Epithelial cell of esophagus (primary cell): ENCODE measurements at places on chromosomes 6 and 20.

- DNase-seq: peak; percentile 52
Measured at GRCh38 chr6:44224029-44224964, 902 bp downstream of the SLC29A1 start.

DNA sequence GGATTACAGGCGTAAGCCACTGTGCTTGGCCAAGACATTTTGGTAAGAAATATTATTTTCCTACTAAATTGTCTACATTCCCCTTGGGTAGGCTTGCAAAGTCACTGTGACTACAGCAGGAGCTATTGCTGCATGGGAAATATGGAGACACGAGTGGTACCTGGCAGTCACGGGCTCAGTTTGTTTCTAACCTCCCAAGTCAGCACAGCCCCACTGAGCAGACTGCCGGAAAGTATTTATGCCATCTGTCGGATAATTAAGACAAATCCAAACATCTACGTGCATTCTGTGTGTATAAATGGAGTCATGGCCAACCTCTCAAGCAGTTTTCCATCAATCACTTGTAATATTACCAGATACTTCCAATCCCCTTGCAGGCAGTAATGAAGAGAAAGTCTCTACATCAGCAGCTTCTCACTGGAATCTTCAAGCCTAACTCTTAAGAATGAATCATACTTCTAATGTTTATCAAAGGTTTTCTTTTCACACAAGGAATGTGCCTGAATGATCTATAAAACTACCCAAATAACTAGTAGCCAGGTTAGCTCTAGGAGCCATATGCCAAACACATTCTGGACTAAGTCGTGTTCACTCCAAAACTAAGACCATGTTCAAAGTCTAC is 20.1 kb downstream of the PSMB1 start:
- DNase-seq: no peak

- DNase-seq: peak; percentile 81
Measured at GRCh38 chr20:57212534-57213276, 53.7 kb downstream of the BMP7 start.

GRCh38 chr6:3784423-3784822 is 32.9 kb upstream of the PXDC1 start:
- DNase-seq: no peak

DNA sequence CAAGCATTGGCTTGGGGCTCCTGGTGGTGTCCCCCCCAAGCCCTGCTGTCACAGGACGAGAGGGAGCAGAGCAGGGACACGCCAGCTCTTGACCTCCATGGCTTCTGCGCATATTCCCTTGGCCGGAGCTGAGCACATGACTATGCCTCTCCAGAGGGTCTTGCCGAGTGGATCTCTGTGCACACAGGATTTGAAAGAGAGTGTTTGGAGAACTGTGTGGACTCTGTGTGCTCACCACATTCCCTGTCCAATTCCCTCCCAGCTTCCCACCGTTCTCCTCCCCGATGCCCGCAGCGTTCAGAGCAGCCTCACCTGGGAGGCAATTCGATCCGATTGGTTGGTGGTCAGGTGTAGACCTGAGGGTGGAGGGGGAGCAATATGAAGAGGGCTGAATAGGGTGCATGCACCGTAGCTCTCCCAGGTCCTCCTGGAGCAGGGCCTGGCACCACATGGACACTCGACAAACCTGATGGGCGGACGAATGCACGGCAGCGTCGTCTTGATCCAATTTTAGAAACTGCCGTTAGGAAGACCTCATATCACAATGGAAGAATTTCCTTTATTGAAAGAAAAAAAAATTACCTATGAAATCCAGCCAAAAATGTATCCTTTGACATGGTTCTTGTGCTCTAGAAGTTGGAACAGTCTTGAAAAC is 287.8 kb downstream of the CDH4 start:
- DNase-seq: no peak

DNA sequence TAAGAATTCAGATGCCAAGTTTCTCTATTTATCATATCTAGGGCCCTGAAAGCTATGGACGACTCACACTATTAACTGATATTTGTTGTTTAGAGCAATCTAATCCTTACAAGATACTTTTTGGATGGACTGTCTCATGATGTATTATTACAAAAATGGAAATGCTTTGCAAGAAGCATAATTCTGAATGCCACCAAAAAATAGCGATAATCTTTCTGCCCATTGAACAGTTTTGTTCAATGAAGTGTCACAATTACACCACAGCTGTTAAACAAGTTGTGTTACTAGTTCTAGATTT is 460.4 kb upstream of the JARID2 start:
- no peak for DNase-seq

GRCh38 chr20:22312744-22313346 is 271.5 kb downstream of the FOXA2 start:
- DNase-seq: peak; percentile 68

- DNase-seq: no peak
Measured at GRCh38 chr6:81826784-81827183, 74.3 kb upstream of the TENT5A start.

GRCh38 chr6:11097476-11097875 is 3.8 kb downstream of the SMIM13 start:
- no peak for DNase-seq

DNA sequence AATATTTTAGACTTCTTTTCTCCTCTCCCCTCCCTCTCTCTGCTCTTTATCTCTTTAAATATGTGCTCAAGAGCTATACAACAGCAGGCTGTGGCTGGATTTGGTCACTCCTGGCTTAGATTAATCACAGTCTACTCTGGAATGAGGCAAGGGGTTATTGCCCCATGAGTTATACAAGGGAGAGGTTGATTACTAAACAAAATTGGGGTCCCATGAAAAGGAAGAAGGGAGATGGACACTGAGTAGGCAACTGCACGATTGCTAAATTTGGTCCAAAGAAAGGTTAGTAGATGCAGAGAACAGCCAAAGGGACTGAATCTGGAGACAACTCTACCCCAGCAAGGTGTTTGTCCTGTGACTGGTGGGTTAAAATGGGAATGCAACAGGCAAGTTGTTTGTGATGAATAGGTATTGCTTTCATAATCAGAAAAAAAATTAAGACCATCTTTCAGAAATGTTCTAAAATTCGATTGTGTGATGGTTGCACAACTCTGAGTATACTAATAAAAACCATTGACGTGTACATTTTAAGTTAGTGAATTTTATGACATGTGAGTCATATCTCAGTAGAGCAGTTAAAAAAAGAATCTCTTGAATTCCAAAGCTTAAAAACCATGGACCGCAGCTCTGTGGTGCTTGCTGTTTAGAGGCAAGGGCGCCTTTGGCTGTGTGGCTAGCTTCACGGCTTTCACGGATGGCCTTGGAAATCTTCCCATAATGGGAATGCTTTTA is 57.1 kb downstream of the KIZ start:
- peak; percentile 20 for DNase-seq

- DNase-seq: peak; percentile 61
Measured at GRCh38 chr6:41367700-41368099, 32.3 kb downstream of the NCR2 start.

DNA sequence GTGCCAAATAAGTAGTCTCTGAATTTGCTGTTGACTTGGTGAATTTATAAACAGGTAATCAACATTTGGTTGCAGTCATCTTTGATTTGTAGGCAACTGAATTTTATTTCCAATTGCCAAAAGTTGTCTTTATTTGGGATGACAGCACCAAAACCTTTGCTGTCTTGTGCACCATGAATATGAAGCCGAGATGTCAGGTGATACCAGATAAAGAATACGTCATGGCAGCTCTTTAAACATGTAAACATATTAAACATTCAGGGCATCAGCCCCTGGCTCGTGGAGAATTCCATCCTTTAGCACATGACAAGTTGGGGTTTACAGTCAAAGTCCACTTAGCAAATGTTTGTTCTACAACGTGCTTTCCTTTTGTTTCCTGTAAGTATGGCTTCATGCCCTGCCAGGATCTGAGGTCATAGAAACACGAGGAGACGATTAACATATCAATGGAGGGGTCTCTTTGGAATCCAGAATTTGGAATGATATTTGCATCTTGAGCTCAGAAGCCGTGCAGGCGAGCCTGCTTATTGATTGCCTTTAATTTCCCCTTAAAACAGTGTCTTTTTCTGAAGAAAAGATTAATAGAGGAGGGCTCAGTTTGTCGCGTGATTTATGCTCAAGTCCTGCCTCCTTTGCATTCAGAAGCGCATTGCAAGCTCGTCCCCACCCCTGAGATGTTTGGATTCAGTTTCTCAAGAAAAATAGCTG is 170.2 kb upstream of the ZNF217 start:
- DNase-seq: no peak
